ENCODE measurements at places on chromosomes 13 and 19.

DNA sequence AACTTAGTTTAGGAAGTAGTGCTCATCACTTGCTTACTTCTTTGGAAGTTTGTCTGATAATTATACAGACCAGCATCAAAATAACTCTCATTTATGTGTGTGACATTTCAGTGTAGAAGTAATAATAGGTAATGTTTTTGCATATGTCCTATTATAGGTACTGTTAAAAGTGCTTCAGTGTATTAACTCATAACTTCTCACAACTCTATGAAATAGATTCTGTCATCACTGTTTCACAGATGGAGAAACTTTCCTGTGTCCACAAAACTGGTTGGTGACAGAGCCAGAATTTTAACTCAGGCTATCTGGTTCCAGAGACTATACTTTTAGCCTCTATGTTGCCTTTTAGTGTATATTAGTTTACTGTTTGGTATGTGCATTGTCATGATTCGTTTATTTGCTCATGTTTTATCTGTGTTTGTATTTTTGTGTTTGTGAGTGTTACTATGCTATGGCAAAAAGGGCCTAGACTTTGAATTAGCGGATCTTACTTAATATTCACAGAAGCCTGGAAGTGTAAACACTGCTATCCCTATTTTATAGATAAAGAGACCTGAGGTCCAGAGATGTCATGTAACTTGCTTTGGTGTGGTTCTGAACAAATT is 12.7 kb downstream of the LPAR6 start:
- no peak for DNase-seq

DNA sequence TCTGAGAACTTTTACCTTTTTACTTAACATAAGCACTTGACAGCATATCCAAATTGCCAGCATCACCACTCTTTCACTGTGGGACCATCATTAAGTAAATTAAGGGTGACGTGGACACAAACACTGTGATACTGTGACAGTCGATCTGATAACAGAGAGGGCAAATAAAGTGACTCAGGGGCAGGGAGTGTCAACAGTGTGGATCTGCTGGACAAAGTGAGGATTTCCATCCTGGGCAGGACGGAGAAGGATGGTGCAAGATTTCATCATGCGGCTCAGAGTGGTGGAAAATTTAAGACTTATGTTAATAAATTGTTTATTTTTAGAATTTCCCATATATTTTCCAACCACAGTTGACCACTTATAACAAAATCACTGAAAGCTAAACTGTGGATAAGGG is 60.0 kb upstream of the WDFY2 start:
- DNase-seq = no peak

DNA sequence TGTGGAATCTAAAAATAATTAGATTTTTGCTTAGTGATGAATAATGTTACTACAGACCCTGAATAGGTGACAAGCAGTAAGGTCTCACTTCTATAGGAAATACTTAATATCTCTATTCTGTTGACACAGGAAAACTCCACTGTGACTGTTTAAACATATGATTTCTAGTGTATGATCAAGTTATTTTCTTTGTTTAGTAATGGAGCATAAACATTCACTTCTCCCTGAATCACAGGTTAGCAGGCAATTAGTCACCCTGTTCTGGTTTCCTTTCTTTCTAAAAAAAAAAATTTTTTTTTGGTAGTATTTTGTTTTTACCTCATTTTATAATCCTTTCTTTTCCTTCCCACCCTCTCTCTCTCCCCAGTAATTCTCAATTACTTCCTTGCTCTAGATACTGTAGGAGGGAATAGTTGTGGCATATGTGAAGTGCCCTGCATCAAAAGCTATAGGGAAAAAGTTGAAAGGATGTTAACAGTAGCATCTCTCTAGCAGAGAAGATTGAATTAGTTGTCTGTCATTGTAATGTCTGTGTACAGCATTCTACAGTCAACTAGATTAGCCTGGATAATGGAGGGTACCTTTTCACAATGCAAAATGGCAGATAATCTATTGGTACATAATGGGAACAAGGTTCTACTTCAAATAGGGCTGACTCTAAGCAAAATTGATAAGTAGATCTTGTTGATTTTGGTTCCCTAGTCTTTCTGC is 3.5 kb downstream of the HS6ST3 start:
- no peak for DNase-seq

- no peak for DNase-seq
These were observed at the start of gene PLIN4 for GRCh38 chr19:4518345-4519171. Gene PLIN4 (minus strand): TSS chr19:4518486. CDS start chr19:4518272, 214 bp downstream.

DNA sequence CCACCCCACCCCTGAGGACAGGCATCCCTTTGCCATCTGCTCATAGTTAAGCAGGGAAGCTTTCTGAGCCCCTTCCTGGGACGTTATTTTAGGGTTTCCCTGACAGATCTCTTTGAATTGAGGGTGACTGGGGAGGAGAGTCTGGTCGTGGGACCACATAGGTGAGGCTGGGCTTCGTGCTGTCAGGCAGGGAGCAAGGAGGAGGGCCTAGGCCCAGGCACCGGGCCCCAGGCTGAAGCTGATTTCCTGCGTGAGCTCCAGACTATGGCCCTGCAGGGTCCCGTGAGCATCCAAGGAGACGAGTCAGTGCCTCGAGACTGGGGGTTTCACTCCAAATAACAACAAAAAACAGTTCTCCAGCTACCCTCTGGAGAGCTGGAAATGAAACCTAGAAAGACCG is 60.4 kb downstream of the MYO9B start:
- no peak for DNase-seq

GRCh38 chr19:19821366-19821951 is at the start of gene ZNF506:
Gene ZNF506 (minus strand): TSS chr19:19821750. CDS start chr19:19821603, 147 bp downstream.
- peak; percentile 97 for DNase-seq

DNA sequence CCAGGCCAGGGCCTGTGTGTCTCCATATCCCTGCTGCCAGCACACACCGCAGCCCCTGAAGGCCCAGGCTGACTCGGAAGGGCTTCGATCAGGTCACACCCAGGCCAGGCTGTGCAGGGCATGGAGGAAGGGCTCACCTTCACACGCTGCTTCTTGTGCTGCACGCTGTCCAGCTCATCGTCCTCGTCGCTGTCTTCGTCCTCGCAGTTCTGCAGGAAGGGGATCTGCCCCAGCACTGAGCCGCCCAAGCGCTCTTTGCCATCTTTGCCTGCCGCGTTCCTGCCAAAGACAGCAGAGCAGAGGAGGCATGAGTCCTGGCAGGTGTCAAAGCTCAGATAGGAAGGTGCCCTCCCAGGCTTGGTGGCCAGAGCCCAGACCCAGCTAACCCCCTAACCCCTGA is 13.7 kb upstream of the PRKD2 start:
- DNase-seq = no peak

- no peak for DNase-seq
These were observed 11.8 kb downstream of the ANO8 start for GRCh38 chr19:17322854-17323253.

GRCh38 chr13:73171271-73171682 is 112.5 kb downstream of the KLF5 start:
- no peak for DNase-seq

DNA sequence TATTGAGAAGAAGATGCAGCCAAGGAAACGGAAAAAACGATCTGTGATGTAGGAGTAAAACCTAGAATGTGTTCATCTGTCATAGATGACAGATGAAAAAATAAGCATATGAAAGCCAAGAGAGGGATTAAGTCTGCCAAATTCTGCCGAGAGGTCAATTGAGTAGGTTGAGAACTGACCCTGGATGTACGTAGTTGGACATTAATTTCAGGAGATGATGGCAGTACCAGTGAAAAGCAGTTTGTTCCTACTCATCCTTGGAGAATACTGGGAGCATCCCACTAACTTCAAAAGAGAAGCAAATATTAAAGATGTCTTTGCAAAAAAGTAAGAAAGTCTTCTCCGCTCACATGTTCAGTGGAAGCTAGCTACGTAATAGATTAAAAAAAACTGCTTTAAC is 11.8 kb upstream of the FGF9 start:
- DNase-seq = no peak

GRCh38 chr13:46038296-46038695 is 14.2 kb downstream of the ZC3H13 start:
- DNase-seq = no peak

- no peak for DNase-seq
These were observed 113.7 kb downstream of the DNAJC15 start for GRCh38 chr13:43136920-43137575.

- DNase-seq = no peak
These were observed 16.7 kb downstream of the ZNF556 start for GRCh38 chr19:2883686-2884439.

GRCh38 chr13:105338773-105339172 is 1196.7 kb downstream of the EFNB2 start:
- no peak for DNase-seq

DNA sequence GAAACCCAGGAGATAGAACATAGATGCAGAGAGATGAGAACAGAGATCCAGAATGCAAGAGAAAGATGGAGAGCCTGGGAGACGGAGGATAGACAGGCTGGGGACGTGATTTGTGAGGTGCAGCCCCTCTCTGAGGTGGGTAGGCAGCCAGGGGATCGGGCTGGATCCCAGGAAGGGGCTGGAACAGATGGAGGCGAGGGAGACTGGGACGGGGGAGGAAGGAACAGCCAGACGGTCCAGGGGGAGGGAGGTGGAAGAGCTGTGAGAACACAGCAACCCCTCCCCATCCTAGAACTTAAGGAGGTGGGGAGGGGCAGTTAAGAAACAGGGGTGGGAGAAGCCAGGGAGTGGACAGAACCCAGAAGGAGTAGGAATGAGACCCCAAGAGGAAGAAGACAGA is 3.1 kb downstream of the SLC17A7 start:
- no peak for DNase-seq

DNA sequence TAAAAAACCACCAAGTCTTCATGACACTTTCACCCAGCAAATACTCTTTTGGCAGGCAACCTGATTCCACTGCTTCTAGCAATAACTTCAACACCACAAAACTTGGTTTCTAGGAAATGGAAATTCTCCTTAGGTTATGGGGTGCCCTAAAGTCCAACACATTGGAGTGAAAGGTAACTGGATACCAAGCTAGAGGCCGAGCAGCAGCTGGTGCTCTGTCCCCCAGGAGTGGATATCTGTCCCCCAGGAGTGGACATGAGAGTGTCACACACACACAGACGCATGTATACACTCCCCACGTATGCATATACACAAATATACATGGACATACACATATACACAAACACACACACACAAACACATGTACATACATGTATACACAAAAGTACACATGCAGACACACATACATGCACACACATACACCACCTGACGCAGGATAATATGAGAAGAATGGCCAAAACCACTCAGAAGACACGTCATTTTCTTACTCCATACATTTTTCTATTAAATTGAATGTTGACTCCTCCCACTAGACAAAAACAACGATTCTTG is 50.8 kb downstream of the RFX2 start:
- no peak for DNase-seq

GRCh38 chr13:94143624-94144350 is 335.7 kb downstream of the DCT start:
- no peak for DNase-seq

GRCh38 chr19:40190891-40191835 is at the start of gene MAP3K10:
Gene MAP3K10 (plus strand): TSS chr19:40191426. CDS start chr19:40192032, 606 bp downstream.
- peak; percentile 78 for DNase-seq

DNA sequence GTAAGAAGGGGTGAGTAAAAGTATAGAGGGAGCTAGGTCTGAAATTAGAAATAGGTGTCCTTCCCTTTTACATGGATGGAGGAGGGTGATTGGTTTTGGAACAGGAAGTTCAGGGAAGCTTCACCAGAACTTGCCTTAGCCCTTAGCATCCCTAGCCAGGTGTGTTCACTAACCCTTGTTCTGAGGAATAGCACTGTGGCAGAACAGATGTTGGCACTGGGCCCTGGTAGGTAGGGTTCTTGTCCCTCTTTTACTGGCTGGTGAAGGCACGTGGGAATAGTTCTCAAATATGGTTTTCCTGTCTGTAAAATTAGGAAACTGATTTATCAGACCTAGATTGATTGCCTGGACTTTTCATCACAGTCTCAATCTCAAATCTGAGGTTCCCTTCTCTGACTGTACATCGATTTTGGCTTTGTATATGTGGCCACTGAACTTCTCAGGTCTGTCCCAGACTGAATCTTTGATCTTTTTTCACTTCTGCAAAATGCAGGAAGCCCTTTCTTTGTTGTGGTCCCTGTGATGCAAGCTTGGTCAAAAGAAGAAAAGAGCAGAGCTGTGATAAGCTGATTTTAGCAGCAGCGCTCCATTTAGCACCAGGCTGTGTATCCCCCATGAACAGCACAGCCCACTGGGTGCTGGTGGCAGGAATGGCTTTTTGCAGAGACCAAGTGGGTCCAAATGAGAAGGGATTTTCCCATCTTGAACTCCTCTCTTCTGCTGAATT is 86.2 kb upstream of the HTR2A start:
- no peak for DNase-seq

GRCh38 chr19:40407714-40408597 is 5.2 kb downstream of the PRX start:
- DNase-seq = no peak

GRCh38 chr13:25001476-25002206 is 94.3 kb upstream of the PABPC3 start:
- DNase-seq = no peak

- no peak for DNase-seq
These were observed 262.5 kb upstream of the STARD13 start for GRCh38 chr13:33548069-33548468.

GRCh38 chr13:75307370-75307949 is 174.5 kb downstream of the TBC1D4 start:
- DNase-seq = no peak

- no peak for DNase-seq
These were observed 683.1 kb upstream of the PRR20A start for GRCh38 chr13:56457535-56458190.

DNA sequence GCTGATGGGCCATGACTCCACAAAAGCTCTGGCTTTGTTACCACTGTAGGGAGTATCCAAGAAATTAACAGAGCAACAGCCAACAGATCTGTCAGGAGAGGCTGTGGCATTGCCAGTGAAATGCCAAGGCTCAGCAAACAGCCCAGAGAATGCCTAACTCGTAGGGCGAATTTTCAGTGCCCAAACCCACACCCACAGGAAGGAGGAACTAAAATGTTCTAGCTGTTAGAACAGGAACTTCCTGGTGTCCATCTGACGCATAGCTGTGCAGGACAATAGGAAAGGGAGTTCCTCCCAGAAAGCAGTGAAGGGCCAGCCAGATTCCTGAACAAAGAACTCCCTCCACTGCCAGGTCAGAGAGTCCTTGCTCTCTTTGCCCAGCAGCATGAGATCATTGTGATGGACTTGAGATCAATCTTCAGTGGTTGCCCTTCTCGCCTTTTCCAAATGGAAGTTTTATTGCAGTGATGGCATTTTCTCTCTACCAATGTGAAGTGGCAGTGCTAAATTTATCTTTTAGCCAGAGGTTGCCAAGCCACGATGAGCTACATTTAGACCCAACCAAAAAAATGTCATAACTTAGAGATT is 224.2 kb upstream of the STARD13 start:
- no peak for DNase-seq

GRCh38 chr19:57706346-57706745 is 2.7 kb downstream of the ZNF154 start:
- no peak for DNase-seq

GRCh38 chr19:49331616-49332055 is 3.6 kb upstream of the CD37 start:
- DNase-seq = peak; percentile 53

DNA sequence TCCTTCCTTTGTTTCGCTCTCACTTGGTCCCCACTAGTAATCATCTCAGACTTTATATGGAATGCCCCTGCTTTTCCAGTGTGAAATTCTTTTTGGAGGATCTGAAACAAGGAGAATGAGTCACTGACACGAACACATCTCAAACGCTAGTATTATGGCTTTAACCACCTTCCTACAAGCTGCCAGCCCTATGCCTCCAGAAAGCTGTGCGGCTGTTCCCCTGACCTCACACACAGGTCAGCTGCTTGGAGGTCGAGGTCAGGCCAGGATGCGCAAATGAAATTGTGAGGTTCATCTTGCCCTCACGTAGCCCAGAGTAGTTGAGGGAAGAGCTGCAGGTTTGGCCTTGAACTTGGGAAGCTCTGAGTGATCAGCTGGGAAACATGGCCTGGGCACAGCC is 449.8 kb downstream of the FGF9 start:
- no peak for DNase-seq
